ENCODE measurements at places on chromosomes 16 and 17.

DNA sequence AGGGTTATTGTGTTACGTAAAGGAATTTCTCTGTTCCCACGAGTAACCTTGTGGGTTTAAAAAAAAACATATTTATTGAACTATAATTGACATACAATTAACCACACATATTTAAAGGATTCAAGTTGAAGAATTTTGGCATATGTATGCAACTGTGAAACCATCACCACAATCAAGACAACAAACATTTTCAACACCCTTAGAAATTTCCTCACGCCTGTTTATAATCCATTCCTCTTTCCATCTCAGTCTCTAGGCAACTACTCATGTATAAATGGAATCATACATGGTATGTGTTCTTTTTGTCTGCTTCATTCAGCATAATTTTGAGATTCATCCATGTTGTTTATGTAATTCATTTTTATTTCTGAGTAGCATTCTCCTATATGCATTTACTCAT is 104.0 kb downstream of the MRTFB start:
- DNase-seq, result no peak

DNA sequence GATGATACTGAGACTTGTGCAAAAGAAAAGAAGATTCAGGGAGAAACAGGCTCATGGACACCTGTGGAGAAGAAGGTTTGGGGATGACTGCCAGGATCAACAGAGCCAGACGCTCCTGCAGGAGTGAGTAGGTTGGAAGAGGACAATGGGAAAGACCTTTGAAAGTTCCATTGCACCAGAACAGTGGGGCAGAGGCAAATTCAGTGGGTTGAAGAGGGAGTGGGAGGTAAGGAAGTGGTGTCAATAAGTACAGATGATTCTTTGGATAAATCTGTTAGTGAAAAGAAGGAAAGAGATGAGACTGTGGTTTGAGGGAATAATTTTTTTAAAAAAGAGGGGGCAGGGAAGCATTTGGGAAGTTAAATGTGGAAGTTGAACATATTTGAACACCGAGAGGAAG is 212.8 kb downstream of the SOX9 start:
- DNase-seq, result no peak

GRCh38 chr16:87132361-87133014 is 184.7 kb downstream of the C16orf95 start:
- no peak for DNase-seq

GRCh38 chr16:22664561-22664997 is 149.4 kb upstream of the HS3ST2 start:
- no peak for DNase-seq

GRCh38 chr16:89485701-89486246 is 4.6 kb downstream of the ANKRD11 start:
- DNase-seq, result no peak

GRCh38 chr17:44863061-44863918 is 15.6 kb downstream of the HIGD1B start:
- DNase-seq, result no peak

DNA sequence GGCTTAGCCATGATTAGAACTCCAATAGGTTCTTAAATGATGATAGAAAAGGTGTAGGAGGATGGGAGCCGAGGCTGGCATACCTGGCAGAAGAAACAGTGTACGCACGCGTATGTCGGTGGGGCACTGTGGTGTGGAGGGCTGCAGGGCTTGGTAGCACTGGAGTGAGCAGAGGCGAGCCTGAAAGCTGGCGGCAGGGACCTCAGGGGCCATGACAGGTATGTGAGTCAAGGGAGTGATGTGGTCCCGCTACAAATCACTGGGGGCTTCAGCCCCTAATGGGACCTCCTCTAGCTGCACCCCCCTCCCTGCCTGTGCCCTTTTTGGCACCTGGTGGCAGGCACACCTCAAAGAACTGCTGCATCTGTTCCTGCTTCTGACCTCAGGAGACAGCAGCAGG is 67.3 kb downstream of the RAI1 start:
- DNase-seq, result no peak

DNA sequence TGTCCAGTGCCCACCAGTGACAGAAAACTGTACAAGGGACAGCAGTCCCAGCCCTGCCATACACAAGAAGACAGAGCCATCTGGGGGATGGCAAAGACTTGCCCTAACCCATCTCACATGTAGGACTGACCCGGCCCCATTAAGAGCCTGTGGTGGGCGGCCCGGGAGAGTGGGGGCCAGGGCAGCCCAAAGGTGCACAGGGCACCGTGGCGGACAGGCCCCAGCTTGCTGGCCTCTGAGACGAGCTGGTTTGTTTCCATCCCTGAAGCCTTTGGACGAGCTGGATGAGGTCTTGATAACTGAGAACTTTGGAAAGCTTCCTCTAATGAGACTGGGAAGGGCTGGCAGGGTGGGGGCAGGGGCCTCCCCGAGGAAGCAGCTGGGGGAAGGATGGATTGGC is 11.0 kb upstream of the RCVRN start:
- DNase-seq, result no peak

GRCh38 chr16:66515596-66516508 is 34.1 kb downstream of the TK2 start:
- DNase-seq, result no peak

GRCh38 chr16:56119133-56119532 is 72.2 kb upstream of the GNAO1 start:
- no peak for DNase-seq

- DNase-seq, result no peak
These were observed 33.1 kb downstream of the TRPV2 start for GRCh38 chr17:16448490-16448889.

DNA sequence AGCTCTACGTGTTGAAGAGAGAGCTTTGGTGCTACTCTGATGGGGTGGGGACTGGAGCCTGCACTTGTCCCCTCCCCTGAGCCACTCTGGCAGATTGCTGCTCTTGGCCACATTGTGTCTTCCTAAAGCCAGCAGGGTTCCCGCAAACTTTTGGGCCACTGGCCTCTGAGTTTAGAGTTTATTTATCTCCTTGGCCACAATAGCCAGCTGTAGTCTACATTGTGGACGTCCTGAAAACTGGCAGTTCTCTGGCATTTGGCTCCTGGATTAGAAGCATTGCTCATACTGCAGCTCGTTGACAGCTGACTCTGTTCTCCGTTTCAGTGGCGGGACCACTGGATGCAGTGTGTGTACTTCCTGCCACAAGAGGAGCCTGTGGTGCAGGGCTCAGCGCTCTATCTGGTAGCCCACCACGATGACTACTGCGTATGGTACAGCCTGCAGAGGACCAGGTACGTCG is 34.6 kb downstream of the PRMT7 start:
- DNase-seq, result no peak

DNA sequence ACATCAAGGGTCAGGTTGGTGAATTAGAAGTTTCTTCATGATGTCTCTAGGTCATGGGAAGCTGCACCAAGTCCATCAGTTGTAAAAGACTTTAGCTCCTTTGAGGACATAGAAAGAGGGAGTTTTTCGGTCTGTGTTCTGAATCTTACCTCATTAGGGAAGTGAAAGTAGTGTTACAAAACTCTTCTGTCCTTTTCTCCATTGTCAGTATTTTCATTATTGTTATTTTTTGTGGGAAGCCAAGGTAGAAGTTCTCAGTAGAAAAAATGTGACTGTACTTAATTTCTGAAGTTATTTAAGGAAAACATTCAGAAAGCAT is 24.2 kb downstream of the MAP3K3 start:
- DNase-seq, result no peak

DNA sequence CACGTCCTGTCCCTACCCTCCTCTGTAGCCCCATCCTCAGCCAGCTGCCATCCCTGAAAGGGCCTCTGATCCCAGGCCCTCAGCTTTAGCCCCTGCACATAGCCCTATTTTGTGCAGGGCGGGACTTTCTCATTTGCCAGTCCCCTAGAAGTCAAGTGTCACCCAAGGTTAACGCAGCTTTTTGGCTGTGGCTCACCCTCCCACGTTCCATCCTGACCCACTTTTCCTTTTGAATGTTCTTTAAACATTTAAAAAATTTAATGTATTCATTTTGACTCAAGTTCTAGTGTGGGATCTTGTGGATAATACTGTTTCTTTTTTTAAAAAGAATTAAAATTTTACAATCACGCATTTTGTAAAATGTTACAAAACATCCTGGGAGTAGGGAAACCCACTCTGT is 62.2 kb upstream of the LGALS9 start:
- no peak for DNase-seq

GRCh38 chr16:89864527-89864820 is 8.9 kb upstream of the TCF25 start:
- DNase-seq, result no peak

DNA sequence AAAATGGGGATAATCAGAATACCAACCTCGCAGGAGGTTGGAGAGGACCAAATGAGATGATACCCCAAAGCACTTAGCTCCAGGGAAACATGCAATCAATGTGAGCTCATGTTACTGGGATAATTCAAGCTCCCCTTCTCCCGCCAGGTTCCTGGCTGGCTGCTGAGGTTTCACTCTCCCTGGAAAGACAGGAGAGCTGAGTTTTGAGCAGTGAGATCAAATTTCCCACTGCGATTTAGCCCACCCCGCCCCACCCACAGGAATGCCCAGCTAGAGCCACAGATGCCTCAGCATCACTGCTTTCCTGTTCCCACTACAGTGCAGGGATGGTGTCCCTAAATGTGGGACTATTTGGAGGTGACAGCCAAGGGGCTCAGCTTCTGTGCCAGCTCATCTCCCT is 56.7 kb downstream of the ZNF423 start:
- no peak for DNase-seq

GRCh38 chr17:73371836-73372235 is 60.0 kb upstream of the CDC42EP4 start:
- DNase-seq, result no peak

DNA sequence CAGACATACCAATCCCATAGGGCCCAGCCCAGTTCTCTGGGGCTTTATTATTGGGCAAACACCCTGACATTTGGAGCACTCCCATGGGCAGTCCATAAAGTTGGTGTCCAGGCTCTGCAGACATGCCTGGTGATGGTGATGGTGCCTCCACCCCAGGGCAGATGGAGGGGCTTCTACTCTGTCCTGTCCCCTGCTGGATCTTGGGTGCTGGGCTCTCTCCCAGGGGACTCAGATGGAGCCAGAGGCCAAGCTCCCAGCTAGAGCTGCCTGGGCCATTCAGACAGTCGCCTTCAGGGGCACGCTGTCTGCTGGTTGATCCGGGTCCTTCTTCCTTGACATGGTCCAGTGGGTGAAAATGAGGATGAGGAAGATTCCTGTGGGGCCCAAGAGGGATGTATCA is 10.6 kb downstream of the CDH16 start:
- no peak for DNase-seq

DNA sequence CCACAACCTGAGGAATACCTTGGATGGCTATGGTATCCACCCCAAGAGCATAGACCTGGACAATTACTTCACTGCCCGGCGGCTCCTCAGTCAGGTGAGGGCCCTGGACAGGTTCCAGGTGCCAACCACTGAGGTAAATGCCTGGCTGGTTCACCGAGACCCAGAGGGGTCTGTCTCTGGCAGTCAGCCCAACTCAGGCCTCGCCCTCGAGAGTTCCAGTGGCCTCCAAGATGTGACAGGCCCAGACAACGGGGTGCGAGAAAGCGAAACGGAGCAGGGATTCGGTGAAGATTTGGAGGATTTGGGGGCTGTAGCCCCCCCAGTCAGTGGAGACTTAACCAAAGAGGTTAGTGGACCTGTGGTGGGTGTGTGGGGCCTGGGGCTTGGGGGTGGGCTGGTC is 3.1 kb downstream of the NFE2L1 start:
- DNase-seq, result no peak
